ENCODE measurements at places on chromosomes 6 and 20.

DNA sequence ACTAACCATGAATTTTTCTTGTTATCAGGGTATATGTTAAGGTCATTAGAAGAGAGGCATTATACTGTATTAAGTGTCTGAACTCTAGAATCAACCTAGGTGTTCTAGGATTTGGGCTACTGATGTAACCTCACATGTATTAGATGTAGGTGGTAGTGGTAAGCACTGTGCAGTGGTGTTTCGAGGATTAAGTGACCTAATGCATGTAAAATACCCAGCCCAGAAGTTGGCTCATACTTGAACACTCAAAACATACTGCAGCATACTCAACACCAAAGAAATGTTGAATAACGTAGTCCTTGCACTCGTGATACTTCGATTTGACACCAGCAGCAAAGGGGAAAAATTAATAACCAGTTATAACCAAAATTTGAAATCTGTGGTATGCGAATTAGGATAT is 48.7 kb downstream of the QKI start:
- DNase-seq, result no peak

- no peak for DNase-seq
Measured at GRCh38 chr6:78909391-78909790, 42.0 kb downstream of the IRAK1BP1 start.

DNA sequence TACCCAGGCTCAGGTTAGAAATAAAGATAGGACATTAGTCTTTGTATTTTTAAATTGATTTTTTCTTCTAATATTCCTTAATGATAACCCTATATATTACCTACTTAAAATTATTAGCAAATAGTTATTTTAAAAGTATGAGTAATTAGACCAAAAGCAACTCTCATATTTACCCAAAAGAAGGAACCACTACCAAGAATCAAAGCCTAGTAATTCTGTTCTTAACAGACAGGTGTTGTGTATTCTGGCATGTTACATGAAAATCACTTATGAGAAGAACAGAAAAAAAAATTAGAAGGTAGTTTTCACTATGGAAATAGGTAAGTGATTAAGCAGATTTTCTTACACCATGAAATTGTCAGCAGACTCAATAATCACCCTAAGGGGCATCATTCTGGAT is 105.1 kb downstream of the ATG5 start:
- no peak for DNase-seq

DNA sequence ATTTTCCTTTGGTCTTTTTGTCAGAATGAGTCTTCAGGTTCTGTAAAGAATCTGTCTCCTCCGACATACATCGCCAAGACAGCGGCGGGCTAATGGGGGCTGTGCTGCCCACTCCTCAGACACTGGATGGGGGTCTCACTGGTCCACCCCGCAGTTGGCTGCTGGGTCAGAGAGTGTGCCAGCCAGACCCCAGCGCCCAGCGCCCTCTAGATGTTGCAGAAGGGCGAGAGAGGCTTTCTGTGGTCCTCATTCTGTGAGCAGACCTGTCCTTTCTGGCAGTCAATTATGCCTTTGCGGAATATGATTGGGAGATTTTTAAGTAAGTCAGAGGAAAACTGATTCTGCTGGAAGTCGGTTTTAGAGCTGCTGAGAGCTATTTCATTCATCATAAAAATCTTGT is 7.8 kb upstream of the CCR6 start:
- DNase-seq, result no peak

DNA sequence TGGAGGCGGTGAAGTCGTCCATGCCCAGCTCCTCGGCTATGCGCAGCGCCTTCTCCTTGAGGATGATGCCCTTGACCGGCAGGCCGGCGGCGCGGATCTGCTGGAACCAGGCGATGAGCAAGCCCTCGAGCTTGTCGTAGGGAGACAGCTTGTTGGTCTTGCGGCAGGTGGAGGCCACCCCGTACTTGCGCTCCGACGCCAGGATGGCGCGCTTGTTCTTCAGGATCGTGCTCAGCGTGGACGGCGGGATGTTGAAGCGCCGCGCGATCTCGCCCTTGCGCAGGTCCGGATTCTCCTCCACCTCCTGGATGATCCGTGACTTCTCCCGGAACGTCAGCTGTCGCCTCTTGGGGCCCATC is 435 bp downstream of the CENPB start:
- peak; percentile 33 for DNase-seq

GRCh38 chr20:3901028-3901705 is 12.0 kb downstream of the PANK2 start:
- DNase-seq, result no peak

DNA sequence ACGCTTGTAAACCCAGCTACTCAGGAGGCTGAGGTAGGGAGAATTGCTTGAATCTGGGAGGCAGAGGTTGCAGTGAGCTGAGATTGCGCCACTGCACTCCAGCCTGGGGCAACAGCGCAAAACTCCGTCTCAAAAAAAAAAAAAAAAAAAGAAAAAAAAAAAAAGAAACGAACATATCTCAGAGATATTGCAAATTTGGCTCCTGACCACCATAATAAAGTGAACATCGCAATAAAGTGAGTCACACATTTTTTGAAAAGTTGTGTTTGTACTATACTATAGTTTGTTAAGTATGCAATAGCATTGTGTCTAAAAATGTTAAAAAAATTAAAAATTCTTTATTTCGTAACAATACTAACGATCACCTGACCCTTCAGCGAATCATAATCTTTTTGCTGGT is 13.3 kb downstream of the RSPH9 start:
- no peak for DNase-seq

- DNase-seq, result no peak
Measured at GRCh38 chr6:13559251-13559650, 15.2 kb upstream of the SIRT5 start.

DNA sequence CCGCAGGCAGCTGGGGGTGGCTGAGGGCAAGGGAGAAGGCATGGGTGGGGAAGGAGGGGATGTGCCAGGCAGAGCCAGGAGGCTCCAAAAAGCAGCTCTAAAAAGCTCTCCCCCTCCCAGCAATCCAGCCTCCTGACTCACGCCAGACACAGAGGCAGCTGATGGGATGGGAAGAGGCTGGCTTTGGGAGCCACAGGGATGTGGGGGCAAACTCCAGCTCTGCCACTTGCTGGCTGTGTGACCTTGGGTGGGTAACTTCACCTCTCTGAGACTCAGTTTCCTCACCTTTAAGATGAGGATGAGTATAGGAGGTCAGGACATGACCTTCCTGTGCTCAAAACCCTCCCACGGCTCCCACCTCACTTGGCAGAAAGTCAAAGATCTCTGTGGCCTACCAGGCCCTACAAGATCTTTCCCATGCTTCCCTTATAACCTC is 148.9 kb downstream of the CEBPB start:
- DNase-seq, result no peak

DNA sequence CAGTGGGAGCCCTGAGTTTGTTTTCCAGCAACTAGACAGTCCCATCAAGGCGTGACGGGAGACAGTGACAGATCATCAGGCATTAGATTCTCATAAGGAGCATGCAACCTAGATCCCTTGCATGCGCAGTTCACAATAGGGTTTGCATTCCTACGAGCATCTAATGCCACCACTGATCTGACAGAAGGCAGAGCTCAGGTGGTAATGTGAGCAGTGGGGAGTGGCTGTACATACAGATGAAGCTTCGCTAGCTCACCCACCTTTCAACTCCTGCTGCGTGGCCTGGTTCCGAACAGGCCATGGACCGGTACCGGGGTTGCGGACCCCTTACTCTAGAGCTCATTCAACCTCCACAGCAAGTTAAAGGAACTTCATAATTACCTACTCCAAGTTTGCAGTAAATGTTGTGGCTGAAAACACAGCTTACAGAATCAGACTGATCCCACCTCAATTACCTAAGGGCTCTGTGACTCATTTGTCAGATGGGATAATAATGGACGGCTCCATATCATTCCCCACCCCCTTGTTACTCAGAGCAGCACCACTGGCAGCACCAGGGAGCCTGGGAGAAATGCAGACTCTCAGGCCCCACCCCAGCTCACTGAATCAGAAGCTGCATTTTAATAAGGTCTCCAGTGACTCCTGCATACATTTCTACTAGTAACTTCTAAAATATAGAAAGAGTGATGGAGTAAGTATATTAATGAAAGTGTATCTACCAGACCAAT is 15.7 kb downstream of the PXMP4 start:
- DNase-seq, result no peak

DNA sequence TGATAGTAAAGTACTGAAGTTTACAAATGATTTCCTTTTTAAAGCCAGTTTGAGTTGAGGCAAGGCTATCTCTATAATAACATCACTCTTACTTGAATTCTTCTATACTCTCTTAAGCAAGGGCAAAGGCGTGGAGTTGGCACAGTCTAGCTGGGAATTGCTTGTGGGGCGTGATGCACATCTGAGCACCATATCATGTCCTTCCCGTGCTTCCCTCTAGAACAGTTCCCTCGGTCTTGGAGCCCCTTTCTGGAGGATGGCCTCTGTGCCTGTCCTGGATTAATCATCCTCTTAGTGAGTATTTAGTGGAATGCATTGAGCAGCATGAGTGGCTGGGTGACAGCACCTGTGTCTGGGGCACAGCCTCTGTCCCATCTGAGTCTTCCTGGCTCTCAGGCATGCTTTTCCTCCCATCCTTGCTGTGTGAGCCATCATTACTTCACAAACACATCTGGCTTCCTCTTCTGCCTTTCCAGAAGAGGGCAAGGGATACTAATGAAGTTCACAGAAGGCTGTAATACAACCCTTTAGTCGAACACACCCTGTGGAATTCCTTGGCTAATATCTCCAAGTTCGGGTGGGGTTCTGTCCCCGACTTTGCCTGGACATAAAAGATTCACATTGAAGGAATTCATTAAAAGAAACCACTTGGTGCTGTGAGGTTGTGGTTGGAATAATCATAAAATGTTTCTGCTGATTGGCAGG is 188.2 kb downstream of the FNDC1 start:
- no peak for DNase-seq

- peak; percentile 26 for DNase-seq
Measured at GRCh38 chr20:33789109-33789857, 21.9 kb upstream of the CHMP4B start.

- peak; percentile 90 for DNase-seq
Measured at GRCh38 chr6:31664790-31665500, at the start of gene GPANK1. TSS of gene GPANK1 (minus strand) at chr6:31664997. CDS start at chr6:31664478, 519 bp downstream.

DNA sequence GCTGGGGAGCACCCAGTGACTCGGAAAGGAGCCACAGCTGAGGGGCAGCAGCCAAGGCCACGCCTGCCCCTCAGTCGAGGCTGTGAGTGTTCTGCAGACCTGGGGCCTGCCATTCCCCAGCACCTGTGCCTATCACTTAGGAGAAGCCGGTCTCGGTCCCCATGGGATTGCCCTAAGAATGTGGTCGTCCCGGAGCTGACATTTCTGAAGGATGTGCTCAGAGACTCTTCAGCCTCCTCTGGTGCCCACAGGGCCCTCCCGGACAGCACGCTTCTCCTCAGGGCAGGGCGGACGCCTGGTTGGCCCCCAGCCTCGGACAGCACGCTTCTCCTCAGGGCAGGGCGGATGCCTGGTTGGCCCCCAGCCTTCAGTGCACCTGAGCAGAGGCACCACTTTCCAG is 223.9 kb downstream of the ERMARD start:
- DNase-seq, result no peak

- DNase-seq, result no peak
Measured at GRCh38 chr6:24228681-24229255, 102.8 kb downstream of the NRSN1 start.

DNA sequence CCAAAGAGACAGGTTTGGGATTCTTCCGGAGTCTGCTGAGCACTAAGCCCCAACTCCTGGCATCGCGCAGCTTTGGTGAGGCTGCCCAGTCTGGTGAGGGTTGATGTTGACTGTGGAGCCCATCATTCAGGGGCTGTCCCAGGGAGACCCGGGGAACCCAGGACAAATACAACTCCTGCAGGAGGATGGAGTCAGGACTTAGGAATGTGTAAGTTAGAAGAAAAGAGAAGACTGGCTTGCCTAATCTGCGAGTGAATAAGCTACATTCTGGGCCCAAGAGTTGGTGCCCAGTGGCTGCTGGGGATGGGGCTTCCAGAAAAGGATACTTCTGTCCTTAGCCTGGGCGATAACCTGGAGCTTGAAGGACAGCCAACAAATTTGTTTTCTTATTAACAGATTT is 47.9 kb downstream of the STK35 start:
- no peak for DNase-seq

DNA sequence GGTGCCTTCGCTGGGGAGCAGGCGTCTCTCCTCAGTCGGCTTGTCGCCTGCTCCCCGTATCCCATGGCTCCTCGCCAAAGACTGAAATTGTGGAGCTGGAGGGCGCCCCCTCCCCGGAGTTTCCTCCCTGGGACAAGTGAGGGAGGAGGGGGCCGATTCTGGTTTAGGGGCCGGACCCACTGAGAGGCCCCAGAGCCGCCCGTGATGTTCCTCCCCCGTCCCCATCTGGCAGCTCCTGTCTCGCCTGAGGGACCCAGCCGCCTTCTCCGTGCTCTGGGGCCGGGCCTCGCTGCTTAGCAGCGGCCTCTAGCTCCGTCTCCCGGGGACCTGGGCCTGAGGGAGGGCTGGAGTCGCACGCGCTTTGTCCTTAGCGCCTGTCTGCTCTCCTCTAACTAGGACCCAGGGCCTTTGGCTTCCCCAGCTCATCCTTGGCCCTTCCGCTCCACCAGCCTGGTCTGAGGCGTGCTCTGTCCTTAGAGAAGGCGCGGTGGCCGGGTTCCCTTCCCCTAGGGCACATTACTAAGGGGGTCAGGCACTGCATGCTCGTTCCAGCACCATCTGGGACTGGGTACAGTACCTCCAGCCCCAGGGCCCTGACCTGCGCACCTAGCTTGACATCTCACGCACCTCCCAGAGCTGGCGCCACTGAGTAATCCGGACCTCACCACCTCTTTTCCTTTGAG is 29.7 kb downstream of the SLC12A5 start:
- no peak for DNase-seq

- DNase-seq, result no peak
Measured at GRCh38 chr20:8930726-8931125, 138.2 kb upstream of the PLCB4 start.

DNA sequence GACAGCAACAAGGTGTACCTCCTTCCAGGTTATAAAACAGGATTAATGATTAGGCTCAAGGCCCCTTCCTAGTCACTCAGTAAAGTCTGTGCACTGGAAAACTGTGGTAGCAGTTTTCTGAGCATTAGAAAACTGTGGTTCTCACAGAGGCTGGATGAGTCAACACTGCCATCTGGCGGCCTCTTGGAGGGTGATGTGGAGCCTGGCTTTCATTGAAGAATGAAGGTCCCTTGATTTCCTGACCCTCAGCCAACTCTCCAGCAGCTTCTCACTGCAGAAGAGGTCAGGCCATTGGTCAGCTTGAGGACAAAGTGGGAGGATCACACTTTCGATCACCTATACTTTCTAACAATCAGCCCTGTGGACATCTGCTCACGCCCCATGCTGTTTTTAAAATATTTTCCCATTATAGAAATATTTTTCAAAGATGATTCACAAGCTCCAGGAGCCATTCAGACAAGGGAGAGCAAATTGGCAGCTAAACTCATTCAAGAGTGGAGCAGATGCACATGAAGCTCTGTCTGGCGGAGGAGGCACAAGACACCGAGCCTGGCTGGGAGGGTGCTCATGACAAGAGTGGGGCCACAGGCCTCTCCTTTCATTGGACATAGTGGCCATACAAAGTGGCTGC is 23.2 kb downstream of the PSMB1 start:
- peak; percentile 35 for DNase-seq

DNA sequence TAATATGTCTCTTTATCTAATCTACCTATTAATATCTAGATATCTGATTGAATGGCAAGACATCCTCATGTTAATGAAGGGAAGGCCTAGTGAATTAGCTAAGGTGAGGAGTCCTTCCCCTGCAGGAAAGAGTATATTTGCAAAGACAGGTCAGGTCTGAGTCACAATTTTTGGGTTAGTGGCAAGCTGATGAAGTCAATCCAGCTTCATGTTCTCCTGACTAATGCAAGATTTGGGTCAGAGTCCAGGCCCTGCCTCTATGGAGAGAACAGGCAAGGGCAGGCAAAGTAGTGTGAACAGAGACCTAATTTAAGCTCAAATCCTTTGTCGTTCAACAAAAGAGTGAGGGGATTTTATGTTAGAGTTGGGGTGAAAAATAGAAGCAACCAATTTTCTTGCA is 496.7 kb downstream of the BMP2 start:
- no peak for DNase-seq
